ENCODE measurements at places on chromosomes 4 and X.

- no peak for DNase-seq
Observed at GRCh38 chr4:59553721-59554091, 1646.4 kb upstream of the ADGRL3 start.

DNA sequence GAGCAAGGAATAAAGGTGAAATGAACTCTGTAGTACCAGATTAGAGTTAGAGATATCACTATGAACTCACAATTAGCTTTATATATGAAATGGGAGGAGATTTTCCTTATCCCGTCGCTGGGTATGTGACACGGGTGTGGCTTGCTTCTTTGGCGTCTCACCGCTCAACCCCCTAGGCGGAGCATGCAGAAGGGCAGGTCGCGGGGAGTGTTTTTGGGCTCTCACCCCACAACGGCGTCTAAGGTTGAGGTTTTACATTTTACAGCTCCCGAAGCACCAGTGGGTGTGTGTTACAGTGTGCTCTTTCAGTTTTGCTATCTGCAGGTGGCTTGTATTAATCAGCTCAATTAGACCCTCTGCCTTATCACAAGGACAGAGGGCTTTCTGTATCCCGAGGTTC, 42.1 kb upstream of the MAGEB10 start:
- no peak for DNase-seq

DNA sequence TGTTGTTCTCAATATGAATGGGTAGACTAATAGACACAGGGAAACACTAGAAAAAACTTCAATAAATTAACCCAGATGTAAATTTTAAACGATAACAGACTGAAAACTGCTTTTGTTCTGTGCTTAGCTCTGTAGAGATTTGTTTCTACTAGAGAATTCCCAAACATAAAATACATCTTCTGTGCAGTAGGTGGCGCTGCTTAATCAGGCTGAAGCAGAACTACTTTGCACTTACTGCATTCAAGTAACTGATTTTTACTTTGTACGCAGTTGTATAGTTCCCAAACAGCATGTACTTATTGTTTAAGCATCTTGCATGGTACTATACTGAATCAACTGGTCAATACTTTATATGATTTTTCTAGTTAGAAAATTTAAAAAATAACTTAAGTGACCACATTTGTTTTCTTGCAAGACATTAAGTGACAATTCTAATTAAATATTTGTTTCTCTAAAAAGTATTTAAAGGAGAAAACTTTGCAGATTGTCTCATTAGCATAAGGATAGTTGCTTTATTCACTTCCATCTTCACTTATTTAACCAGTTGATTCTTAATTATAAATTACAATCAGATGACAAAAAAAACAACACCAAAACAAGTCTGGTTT, 490.6 kb downstream of the IL15 start:
- peak; percentile 32 for DNase-seq

DNA sequence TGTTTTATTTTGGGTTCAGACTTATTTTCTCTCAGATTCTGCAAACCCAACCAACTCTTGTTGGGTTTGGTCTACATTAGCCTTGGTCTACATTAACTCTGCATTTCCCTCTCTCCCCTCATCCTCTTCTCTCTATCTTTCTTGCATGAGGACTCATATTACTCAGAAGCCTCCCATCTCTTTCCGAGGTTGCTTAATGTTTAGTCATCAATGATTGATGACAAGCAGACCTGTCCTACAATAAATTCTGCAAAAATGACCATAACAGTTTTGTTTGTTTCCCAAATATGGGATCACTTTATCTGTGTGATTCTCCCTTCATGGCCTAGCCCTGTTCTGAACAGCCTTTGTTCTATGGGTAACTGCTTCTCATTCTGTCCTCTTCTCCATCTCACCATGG, 75.2 kb downstream of the GABRB1 start:
- DNase-seq = no peak

DNA sequence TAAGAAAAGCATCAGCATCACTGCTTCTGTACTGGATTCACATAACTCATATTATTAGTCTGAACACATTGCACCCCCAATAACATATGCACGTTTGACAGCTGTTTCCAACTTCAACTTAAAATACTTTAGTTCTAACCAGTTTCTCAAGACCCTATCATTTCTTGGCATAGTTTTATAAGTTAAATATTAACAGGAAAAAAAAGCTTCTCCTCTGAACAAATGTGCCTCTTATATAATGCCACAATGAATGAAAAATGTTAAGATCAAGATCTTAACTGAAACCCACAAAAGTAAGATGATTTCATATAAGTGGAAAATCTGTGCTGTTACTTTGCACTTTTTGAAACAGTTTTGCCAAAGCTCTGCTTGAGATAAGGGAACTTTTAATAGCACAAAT, 652.8 kb upstream of the FAM241A start:
- no peak for DNase-seq

DNA sequence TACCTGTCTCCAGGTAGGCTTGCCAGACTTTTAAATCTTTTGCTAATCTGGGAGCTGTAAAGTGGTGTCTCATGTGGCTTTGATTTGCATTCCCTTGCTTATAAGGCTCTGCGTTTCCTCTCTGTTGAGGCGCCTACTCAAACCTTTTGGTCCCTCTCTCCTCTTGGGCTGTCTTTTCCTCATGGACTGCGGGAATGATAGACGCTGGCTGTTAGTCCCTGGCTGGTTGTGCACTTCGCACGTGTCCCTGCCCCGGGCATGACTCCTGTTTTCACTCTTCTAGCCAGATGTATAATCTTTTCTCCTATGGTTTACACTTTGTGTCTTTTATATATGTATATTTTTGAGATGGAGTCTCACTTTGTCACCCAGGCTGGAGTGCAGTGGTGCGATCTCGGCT, 39.7 kb downstream of the RGS12 start:
- no peak for DNase-seq

- peak; percentile 24 for DNase-seq
Observed at GRCh38 chr4:53855581-53856250, 208.7 kb downstream of the CHIC2 start.

DNA sequence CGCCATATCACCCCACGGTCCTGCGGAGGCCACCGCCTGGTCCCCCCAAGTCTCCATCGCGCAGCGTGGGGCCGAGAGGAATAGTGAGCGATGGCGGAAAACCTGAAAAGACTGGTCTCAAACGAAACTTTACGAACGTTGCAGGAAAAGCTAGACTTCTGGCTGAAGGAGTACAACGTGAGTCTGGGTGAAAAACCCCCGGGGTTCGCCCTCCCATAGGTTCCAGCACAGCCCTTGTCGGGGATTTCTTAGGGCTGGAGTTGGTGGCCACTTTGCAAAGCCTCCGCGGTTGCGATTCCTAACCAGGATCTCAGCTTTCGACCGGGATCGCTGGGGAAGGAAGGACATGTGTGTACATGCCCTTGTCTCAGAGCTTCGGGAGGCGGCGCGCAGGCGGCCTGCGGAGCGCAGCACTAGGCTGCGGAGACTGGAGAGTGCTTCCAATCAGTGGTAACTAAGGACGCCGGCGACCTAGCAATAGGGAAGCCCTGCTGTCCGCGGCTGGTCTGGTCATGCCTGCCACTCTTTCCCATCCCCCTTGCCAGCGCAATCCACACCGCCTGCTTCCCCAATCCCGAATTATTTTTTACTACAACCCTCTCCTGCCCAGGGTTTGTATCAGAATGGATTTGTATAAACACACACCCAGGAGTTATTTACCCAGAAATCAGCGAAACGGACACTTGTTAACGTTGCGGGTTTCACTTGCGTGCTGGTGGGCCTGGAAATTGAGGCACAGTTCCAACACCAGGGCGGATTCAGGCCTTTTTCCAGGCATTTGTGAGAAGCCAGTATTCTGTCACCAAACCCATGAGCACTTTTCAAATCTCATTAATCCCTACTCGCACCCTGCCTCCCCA, 741 bp downstream of the SPATA18 start:
- DNase-seq = peak; percentile 60

DNA sequence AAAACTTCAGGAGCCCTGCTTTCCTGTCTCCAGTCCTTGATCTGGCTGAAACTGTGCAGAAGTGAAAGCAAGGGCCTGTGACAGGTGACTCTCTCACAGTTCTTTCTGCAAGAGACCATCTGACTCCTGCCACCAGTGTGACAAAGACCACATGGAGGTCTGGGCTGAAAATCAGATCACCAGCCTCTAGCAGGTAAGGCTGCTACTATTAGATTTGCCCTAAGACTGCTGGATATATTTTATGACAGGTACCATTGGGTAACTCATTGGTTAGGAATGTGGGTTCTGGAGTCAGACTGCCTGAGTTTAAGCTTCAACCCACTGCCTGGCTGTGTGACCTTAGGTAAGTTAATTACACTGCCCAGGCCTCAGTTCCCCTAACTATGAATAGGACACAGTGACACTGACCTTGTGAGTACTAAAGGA, 163.3 kb upstream of the SLC7A11 start:
- DNase-seq = no peak

DNA sequence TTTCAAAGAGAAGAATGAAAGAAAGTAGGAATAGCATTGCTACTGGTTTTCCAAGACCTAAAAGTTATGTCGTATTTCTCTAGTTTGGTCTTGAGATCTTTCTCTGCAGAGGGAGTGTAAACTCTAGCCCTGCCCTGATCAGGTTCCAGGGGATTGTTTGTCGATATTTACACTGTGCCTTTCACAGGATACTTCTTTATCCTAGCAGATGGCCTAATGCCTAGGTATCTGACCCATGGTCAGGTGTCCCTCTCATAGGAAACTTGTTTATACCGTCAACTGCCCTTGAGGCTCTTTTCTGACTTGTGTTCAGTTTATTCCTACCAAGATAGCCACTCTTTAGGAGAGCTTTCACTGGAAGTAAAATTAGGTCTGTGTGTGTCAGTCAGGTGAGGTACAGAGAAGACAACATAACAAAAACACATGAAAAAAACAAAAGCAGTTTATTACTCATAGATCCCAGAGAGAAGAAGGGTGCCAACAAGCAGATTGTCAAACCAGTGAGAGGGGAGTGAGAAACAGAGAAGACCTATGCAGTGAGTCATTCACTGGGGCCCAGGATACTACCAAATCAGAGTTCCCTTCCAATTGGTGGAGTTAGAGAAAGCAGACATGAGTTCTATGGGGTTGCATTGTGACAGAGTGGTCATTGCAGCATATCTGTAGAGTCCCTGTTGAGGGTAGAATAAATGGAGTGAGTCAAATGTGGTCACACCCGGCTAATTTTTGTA, 40.6 kb upstream of the THOC2 start:
- DNase-seq = no peak

- DNase-seq = peak; percentile 69
Observed at GRCh38 chr4:10007793-10008608, 13.3 kb downstream of the SLC2A9 start.

GRCh38 chr4:31737419-31737818, 1017.2 kb downstream of the PCDH7 start:
- DNase-seq = no peak

- DNase-seq = no peak
Observed at GRCh38 chr4:100062921-100063320, 112.8 kb upstream of the H2AZ1 start.

GRCh38 chrX:119398587-119398973, 556 bp upstream of the SLC25A43 start:
- DNase-seq = no peak

DNA sequence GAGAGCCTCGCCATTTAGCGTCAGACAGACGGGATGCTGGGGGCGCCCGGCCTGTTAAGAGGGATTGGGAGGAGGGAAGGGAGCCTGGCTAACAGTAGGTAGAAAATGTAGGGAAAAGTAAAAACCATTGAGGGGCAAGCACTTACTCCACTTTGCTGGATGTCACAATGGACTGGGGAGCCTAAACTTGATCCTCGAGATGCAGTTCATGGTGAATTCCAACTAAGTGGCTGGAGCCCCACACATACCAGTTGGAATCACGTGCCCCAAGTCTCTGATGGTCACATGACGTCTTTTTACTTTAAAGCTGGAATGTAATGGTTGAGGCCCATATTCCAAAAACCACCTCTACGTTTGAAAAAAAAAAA, 1.5 kb downstream of the PLS3 start:
- DNase-seq = peak; percentile 34

GRCh38 chr4:114466299-114466698, 132.3 kb upstream of the UGT8 start:
- no peak for DNase-seq

- peak; percentile 81 for DNase-seq
Observed at GRCh38 chr4:13918991-13919441, 291.5 kb upstream of the BOD1L1 start.

- DNase-seq = peak; percentile 34
Observed at GRCh38 chr4:6509587-6509986, 37.2 kb upstream of the PPP2R2C start.

GRCh38 chr4:8594097-8595038, 1.8 kb downstream of the CPZ start:
- DNase-seq = peak; percentile 66

DNA sequence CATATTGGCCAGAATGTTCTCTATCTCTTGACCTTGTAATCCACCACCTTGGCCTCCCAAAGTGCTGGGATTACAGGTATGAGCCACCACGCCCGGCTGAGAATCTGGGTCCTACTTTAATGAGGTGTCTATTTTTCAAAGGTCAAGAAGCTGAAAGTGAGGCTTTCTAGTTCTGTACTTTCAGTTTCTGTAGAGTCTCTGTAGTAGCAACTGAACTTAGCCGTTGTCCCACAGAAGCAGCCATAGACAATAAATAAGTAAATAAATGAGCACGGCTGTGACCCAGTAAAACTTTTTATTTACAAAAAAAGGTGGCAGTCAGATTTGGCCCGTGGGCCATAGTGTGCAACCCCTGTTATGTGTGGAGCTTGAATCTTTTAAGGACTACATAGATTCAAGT, 92.0 kb downstream of the FNIP2 start:
- DNase-seq = no peak

- no peak for DNase-seq
Observed at GRCh38 chr4:172547724-172548123, 620.9 kb upstream of the GALNT7 start.

GRCh38 chr4:107071108-107071507, 35.0 kb upstream of the DKK2 start:
- DNase-seq = no peak

GRCh38 chr4:39363773-39364393, 2.3 kb downstream of the RFC1 start:
- no peak for DNase-seq

GRCh38 chrX:17655211-17656034, 81.9 kb upstream of the SCML1 start:
- no peak for DNase-seq
